ENCODE measurements at places on chromosomes 11 and 22. TPM values are rescaled to one million over a fixed set of nuclear protein-coding genes. Genes with fewer than 3 reads are reported as not detected.

DNA sequence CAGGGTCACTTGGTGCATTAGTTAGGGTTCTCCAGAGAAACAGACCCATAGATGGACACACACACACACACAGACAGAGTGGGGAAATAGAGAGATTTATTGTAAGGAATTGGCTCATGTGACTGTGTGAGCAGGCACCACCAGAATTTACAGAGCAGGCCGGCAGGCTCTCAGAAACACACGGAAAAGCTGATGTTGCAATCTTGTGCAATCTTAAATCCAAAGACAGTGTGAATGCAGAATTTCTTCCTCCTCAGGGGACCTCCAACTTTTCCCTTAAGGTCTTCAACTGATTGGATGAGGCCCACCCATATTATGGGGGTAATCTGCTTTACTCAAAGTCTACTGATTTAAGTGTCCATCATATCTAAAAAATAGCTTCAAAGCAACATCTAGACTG, 49.8 kb downstream of the APIP start:
- no peaks in the 10 kb centered on the region for H3K4me1 ChIP-seq
- H3K4me3 ChIP-seq: no peak overlapping the region
- H3K27me3 ChIP-seq: no peaks in the 10 kb centered on the region
- DNase-seq: no peak

GRCh38 chr22:21736084-21736642, 569 bp upstream of the YPEL1 start:
- no peaks in the 10 kb centered on the region for H3K36me3 ChIP-seq
- DNase-seq: no peak
- peaks cover 6% of the 10 kb centered on the region for H3K4me1 ChIP-seq
- H3K4me3 ChIP-seq: peak overlapping the region; percentile 59
- H3K27ac ChIP-seq: no peak overlapping the region

GRCh38 chr11:71992136-71992730, 6.5 kb upstream of the IL18BP start:
- no peaks in the 10 kb centered on the region for H3K27me3 ChIP-seq
- H3K36me3 ChIP-seq: peaks cover 11% of the 10 kb centered on the region
- no peak overlapping the region for H3K4me3 ChIP-seq
- DNase-seq: no peak
- H3K27ac ChIP-seq: no peak overlapping the region
- H3K4me1 ChIP-seq: peaks cover 11% of the 10 kb centered on the region

GRCh38 chr11:108752297-108752751, 87.5 kb downstream of the DDX10 start:
- no peak overlapping the region for H3K27ac ChIP-seq
- H3K27me3 ChIP-seq: no peaks in the 10 kb centered on the region
- H3K4me3 ChIP-seq: no peak overlapping the region
- no peak for DNase-seq
- no peaks in the 10 kb centered on the region for H3K36me3 ChIP-seq

- H3K4me3 ChIP-seq: no peak overlapping the region
- peak overlapping the region; percentile 98 for H3K27ac ChIP-seq
- H3K27me3 ChIP-seq: no peaks in the 10 kb centered on the region
- DNase-seq: peak; percentile 18
Measured at GRCh38 chr11:111913031-111913861, 712 bp downstream of the HSPB2 start.

DNA sequence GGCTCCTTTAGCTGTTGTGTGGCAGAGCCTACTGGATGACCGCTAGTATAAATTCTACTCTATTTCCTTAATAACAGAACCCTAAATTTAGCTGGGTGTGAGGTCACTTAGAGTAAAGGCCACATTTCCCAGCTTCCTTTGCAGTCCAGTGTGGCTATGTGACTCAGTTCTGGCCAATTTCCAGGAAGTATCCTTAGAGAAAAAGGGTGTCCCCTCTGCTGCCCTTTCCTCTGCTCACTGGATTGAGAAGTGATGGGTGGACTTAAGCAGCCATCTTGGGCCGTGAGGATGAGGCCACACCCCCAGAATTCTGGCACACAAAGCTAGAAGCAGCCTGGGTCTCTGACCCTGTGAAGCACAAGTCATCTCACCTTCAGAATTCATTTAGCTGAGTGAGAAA, 11.7 kb upstream of the RASD2 start:
- no peaks in the 10 kb centered on the region for H3K27me3 ChIP-seq
- H3K27ac ChIP-seq: no peak overlapping the region
- no peaks in the 10 kb centered on the region for H3K36me3 ChIP-seq
- no peak overlapping the region for H3K4me3 ChIP-seq
- H3K4me1 ChIP-seq: no peaks in the 10 kb centered on the region

The PHF21B gene
- total RNA-seq: 0.33 TPM

The MUC2 gene
- total RNA-seq: not detected

DNA sequence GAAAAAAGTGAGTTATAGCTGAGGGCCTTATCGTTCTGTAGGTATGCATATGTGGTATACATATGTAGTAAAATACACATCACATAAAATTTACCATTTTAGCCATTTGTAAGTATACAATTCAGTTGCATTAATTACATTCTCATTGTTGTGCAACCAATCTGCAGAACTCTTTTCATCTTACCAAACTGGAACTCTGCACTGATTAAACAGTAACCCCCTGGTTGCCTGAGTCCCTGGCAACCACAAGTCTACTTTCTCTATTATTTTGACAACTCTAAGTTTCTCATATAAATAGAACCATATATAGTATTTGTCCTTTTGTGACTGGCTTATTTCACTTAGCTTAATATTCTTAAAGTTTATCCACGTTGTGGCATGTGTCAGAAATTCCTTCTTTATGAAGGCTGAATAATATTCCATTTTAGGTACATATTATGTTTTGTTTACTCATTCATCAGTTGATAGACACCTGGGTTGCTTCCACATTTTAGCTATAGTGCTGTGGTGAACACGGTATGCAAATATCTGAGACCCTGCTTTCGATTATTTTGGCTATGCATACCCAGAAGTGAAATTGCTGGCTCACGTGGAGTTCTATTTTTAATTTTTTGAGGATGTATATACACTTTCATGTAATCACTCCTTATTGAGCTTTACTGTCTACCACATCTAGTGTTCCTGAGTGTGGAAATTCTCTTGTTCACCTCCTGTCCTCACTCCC, 1.6 kb upstream of the DDX10 start:
- no peak for DNase-seq
- H3K4me3 ChIP-seq: no peak overlapping the region
- H3K27me3 ChIP-seq: no peaks in the 10 kb centered on the region
- H3K36me3 ChIP-seq: no peaks in the 10 kb centered on the region

- H3K4me3 ChIP-seq: no peak overlapping the region
- DNase-seq: no peak
- no peak overlapping the region for H3K27ac ChIP-seq
Measured at GRCh38 chr11:124167826-124168231, 15.3 kb upstream of the OR10D3 start.

GRCh38 chr11:118295815-118296454, 8.6 kb upstream of the CD3E start:
- DNase-seq: peak; percentile 19
- no peak overlapping the region for H3K4me3 ChIP-seq
- no peaks in the 10 kb centered on the region for H3K27me3 ChIP-seq
- no peak overlapping the region for H3K27ac ChIP-seq
- no peaks in the 10 kb centered on the region for H3K36me3 ChIP-seq
- H3K4me1 ChIP-seq: no peaks in the 10 kb centered on the region

DNA sequence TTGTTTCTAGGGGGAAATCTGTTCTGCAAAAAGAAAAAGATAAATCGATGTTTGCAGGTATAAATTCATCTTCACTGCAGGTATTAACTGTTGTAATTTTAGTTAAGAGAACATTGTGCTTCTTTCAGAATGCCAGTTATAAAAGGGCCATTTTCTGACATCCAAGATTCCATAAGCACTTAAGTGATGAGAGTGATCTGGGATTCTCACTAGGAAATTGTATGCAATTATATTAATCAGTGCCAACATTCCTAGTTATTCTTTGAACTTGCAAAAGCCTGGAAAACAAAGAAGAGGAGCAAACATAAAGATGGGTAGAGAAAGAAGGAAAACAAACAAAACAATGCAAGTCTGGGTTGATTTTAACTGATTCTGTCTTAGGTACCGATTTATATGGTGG, 5.4 kb downstream of the DDI1 start:
- H3K4me1 ChIP-seq: no peaks in the 10 kb centered on the region
- H3K4me3 ChIP-seq: no peak overlapping the region
- H3K27me3 ChIP-seq: no peaks in the 10 kb centered on the region
- no peak overlapping the region for H3K27ac ChIP-seq
- no peak for DNase-seq

DNA sequence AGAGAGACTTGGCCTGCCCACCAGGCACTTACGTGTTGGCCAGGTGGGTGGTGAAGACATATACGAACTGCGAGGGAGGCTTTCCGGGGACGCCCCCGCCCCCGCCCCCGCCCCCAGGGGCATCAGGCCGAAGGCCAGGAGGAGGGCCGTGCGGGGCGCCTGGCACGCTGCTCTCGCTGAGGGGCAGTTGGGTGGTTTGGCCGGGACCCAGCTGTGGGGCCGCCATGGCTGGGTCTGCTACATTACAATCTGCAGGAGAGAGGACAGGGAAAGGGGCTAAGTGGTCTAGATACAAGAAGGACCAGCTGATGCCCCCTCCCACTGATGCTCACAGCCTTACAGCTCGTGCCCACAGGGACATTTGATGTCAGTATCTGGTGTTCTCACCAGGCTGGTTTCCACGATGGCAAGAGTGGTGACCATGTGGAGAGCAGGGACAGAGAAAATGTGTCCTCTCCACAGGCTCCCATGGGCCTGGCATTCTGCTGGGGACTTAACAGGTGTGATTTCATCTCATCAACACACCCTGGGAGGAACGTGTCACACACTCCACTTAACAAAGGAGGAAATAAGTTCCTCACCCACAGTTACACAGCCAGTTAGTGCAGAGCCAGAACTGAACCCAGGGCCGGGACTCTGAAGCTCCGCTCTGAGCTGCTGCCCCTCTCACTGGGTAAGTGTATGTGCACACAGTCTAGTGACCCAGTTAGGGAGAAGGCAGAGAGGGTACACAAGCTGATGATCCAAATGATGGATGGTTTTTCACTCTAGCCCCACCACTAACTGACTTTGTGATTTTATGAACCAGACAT, 19.7 kb downstream of the CXCR5 start:
- peaks cover 54% of the 10 kb centered on the region for H3K36me3 ChIP-seq
- H3K4me3 ChIP-seq: no peak overlapping the region
- H3K4me1 ChIP-seq: peaks cover 15% of the 10 kb centered on the region
- DNase-seq: no peak
- no peak overlapping the region for H3K27ac ChIP-seq

- no peak for DNase-seq
- H3K36me3 ChIP-seq: peaks cover 62% of the 10 kb centered on the region
- no peaks in the 10 kb centered on the region for H3K4me1 ChIP-seq
- H3K4me3 ChIP-seq: no peak overlapping the region
- H3K27me3 ChIP-seq: no peaks in the 10 kb centered on the region
- H3K27ac ChIP-seq: no peak overlapping the region
Measured at GRCh38 chr11:72690166-72690565, 15.9 kb upstream of the PDE2A start.

DNA sequence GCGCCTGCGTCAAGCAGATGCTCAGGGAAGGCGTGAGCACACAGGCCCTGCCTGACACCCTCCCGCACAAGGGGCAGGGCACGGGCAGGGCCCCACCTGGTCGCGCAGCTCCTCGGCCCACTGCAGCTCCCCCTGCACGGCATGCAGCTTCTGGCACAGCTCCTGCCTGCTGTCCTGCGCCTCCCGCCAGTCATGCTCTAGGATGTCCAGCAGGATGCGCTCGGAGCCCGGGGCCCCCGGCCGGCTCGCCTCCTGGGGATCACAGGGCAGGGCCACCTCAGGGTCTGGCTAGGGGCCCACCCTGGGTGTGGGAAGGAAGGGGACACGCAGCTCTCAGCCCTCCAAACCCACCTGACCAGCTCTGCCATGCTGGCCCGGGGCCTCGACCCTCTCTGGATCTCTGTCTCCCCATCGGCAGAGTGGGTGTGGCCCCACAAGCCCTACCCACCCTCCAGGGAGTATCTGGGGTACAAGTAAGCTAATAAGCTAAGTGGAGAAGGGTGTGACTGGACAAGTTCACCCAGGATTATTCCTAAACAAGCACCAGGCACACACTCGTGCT, 10.7 kb downstream of the CARD10 start:
- peak overlapping the region; percentile 17 for H3K27ac ChIP-seq
- DNase-seq: no peak
- H3K27me3 ChIP-seq: no peaks in the 10 kb centered on the region
- peaks cover 23% of the 10 kb centered on the region for H3K4me1 ChIP-seq
- H3K4me3 ChIP-seq: no peak overlapping the region
- no peaks in the 10 kb centered on the region for H3K36me3 ChIP-seq

DNA sequence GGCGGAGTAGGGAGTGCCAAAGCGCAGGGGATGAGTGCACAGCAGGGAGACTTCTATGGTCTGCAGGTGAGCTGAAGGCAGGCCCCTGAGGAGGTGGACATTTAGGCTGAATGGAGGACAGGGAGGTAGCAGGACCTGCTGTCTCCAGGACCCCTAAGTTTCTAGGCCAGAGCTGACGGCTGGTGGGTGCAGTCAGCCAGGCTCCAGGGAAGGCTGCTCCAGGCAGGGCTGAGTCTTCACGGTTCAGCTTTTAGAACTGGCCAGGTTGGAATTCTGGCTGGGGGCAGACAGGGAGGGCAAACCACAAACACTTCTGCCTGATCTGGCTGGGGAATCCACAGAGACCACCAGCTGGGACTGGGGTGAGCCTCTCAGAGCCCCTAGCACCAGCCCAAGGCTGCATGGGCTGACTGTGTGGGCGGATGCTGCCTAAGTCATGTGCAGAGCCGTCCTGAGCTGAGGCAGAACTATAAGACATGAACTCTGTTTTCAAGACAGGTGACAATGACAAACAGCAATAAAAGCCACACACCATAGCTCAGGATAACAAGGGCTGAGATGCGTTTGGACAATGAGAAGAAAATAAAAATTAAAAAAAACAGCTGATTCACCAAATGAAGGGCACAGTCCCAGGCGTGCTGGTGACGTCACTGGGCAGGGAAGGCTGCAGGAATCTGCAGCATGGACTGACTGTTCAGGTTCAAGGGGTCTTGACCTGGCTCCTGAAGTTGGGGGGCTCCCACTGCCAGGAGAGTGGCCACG, 10.4 kb upstream of the MALAT1 start:
- no peaks in the 10 kb centered on the region for H3K27me3 ChIP-seq
- peak overlapping the region; percentile 98 for H3K27ac ChIP-seq
- H3K36me3 ChIP-seq: no peaks in the 10 kb centered on the region

GRCh38 chr22:17370766-17371432, 1.6 kb downstream of the CECR2 start:
- H3K27me3 ChIP-seq: no peaks in the 10 kb centered on the region
- H3K27ac ChIP-seq: no peak overlapping the region
- H3K4me3 ChIP-seq: peak overlapping the region; percentile 38
- no peak for DNase-seq

The MOGAT2 gene
- not detected for total RNA-seq

DNA sequence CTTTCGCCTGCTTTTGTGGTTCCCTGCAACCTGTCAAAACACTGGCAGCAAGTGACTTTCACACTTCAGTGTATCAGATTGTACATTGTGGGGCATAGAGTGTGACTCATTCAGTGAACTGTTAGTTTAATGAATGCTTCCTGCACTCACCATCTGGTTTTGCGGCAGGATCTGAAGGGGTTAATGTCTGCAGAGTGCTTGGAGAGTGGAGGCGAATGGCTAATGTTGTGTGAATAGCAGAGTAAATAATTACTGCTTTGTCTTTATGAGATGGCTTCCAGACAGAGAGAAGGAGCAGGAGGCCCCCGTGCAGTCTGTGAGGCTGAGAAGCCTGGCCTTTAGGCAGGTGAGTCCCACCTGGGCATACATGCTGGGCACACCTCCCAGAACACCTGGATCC, 454.3 kb upstream of the KIRREL3 start:
- no peak overlapping the region for H3K4me3 ChIP-seq
- no peak for DNase-seq
- H3K4me1 ChIP-seq: no peaks in the 10 kb centered on the region
- no peaks in the 10 kb centered on the region for H3K36me3 ChIP-seq
- no peaks in the 10 kb centered on the region for H3K27me3 ChIP-seq
- H3K27ac ChIP-seq: no peak overlapping the region
